Daoy (cell line): ENCODE measurements at places on chromosomes 3 and 15.

GRCh38 chr3:28265641-28266040, 24.2 kb downstream of the CMC1 start:
- DNase-seq, result no peak

GRCh38 chr15:89497231-89497630, 848 bp upstream of the RHCG start:
- DNase-seq, result no peak

DNA sequence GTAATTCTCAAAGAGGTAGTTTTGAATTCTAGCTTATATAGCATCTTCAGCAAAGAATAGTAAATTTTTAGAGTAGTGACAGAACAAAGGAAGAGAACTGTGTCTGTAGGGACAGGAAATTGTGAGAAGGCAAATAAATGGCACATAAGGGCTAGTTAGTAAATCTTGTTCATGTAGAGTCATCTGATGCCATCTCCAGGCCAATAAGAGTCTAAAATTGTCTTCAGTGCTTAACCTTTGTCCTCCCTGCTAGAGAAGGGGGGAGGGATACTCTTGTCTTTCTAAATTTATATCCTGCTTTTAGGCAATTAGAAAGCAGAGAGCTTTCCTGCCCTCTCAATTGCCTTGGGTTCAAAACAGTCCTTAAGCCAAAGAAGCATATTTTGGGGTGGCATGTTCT, 87.0 kb upstream of the DNAJC19 start:
- no peak for DNase-seq

GRCh38 chr15:46768287-46768686, 949.0 kb upstream of the SEMA6D start:
- DNase-seq, result no peak

- DNase-seq, result no peak
These were observed 9.8 kb upstream of the MEF2A start for GRCh38 chr15:99556011-99556410.

- no peak for DNase-seq
These were observed 71.3 kb downstream of the RASA2 start for GRCh38 chr3:141557961-141558706.

GRCh38 chr3:55984626-55985025, 483.6 kb downstream of the ERC2 start:
- no peak for DNase-seq

DNA sequence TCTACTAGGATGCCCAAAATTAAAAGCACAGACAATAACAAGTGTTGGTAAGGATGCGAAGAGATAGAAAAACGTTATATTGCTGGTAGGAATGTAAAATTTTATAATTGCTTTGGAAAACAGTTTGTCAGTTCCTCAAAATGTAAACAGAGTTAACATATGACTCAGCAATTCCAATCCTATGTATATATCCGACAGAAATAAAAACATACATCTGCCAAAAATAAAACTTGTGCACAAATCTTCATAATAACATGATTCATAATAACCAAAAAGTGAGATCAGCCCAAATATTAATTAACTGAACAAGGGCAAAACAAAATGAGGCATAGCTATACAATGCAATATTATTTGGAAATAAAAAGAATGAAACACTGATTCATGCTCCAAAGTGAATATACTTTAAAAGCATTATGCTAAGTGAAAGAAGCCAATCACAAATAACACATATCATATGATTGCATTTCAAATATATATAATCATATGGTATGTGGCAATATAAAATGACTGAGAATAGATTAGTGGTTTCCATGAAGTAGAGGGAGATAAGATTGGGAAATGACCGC, 609.3 kb downstream of the IGSF11 start:
- DNase-seq, result no peak

DNA sequence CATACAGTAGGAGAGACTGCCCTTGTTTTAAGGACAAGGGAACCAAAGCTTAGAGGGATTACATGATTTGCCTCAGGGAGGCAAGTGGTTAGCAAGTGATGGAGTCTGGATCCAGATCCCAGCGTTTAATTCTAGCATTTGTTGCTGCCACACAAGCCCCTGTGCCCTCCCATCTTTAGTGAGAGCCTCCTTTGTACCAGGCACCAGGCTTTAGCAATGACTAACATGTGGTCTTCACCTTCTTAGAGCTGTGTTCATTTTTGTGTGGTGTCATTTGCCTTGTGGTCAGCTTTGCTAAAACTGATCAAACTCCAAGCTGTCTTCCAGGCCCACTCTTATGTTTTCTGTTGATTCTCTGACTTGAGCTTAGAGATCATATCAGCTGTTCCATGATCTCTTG, 290.5 kb downstream of the RPLP1 start:
- no peak for DNase-seq

- peak; percentile 20 for DNase-seq
These were observed 563 bp downstream of the ARL6IP5 start for GRCh38 chr3:69085168-69085832.

GRCh38 chr3:17232442-17232841, 347.7 kb downstream of the PLCL2 start:
- no peak for DNase-seq

GRCh38 chr3:87375231-87375682, 98.9 kb upstream of the POU1F1 start:
- DNase-seq, result no peak

GRCh38 chr3:2114617-2115275, 16.1 kb downstream of the CNTN4 start:
- DNase-seq, result no peak

- DNase-seq, result no peak
These were observed 112.5 kb upstream of the NR2F2 start for GRCh38 chr15:96217983-96218382.

GRCh38 chr3:177545964-177546363, 348.7 kb upstream of the TBL1XR1 start:
- DNase-seq, result no peak

GRCh38 chr15:89888214-89888804, 5.5 kb downstream of the AP3S2 start:
- peak; percentile 18 for DNase-seq

DNA sequence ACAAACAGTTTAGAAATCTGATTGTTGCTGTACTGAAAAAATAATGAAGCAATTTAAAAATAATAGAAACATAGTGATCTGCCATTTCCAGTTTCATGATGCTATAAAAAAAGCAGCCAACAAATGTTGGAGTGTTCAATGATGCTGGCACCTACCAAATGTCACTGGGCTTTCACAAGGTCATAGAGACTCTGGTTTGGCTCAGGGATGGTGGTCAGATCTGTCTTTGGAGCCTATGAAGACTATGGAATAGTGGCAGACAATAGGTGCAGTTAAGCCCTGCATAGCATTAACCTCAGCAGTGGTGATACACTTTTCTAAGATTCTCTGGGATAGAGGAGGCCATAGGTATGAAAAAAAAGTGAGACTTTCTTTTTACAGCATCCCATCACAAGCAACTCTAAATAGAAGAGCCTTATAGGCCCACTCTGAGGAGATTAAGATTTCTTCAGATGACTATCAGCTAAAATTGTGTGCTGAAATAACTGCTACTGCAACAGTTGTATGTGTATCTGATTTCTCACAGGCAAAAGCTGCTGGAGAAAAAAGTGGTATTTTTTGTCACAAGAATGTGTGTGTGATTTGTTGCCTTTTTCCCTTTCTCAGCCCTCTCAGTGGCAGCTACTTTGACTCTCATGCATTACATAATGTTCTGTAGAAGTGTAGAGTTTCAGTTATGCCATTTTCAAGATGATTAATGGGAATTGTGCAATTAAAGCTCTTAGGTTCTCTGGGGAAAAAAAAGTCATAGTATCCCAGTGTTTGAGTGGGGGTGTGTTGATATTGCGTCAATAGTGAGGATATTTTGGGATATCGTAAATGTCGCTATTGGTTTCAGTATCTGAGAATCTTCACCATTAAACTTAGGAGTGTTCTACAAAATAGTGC, 137.4 kb downstream of the MBNL1 start:
- DNase-seq, result no peak

DNA sequence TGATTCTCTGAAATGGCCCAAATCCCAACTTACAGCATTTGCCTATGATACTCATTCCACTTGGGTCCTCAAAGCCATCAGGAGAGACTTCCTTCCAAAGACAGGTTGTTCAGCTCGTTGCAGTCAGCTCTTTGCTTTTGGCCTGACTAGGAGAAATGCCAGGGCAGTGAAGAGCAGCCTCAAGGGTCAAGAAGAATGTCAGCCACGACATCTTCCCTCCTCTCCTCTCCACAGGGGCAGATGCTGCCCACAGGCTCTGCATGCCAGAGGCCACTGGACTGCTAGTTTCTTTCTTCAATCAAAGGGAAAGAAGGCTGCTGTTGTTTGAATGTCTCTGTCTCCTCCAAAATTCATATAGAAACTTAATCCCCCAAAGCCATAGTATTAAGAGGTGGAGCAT, 201.7 kb upstream of the PFN2 start:
- DNase-seq, result no peak

DNA sequence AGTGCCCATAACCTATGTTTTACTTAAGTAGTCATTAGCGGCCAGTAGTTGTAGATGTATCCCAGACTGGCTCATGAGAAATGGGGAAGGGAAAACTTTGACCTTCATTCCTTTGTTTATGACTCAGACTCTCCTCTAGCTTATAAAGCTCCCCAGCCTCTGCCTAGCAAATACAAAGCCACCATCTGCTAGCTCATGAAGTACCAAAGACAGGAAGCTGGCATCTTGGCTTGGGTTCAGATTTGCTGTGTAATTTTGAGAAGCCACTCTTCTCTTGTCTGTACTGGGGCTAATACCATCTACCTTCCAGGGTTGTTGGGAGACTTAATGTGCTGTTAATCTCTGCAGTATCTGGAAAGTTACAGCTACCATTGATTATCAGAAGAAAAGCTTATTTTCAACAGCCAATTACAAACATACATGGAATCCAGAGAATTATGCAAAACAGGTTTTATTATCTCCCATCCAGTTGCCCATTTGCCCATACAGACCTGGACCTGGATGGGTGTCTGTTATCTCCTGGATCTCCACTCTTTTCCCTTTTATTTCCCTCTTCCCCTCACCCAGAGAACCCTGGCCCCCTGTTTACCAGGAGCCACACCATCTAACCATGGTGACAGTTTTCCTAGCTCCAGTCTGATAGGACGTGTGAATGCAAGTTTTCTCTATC, 153.8 kb downstream of the SEMA6D start:
- peak; percentile 67 for DNase-seq

GRCh38 chr3:73502609-73503583, 121.8 kb downstream of the PDZRN3 start:
- DNase-seq, result peak; percentile 56

DNA sequence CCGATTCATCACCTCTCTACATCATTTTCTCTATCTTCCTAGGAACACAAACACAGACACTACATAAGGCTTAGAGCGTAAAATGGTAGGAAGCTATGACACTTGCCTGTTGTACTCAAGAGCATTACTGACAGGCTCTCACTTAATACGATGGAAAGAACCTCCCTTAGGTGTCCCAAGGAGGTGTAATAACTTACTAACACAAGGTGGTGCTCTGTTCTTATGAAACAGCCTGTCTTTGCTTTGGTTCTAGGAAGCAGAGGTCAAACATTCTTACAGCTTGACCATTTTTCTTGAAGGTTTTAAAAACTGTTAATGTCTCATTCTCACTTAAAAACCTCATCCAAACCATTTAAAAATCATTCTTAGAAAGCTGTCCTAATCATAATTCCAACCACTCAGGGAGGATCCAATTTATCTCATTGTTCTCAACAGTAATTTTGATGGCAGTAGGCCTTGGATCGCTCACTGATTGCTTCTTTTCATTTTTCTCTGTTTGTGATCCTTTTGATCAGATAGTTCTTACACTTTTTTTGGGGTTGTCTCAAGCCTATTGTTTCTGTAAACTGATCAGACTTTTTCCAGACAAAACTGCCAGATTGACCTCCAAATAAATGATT, 317.8 kb upstream of the AGTR1 start:
- DNase-seq, result no peak

GRCh38 chr3:42829628-42830436, 20.6 kb downstream of the ACKR2 start:
- DNase-seq, result no peak

- no peak for DNase-seq
These were observed 1560.4 kb upstream of the GBE1 start for GRCh38 chr3:83321891-83322290.

GRCh38 chr3:72836923-72837322, 11.3 kb downstream of the SHQ1 start:
- DNase-seq, result no peak

GRCh38 chr15:74209560-74209958, 7.0 kb upstream of the STRA6 start:
- no peak for DNase-seq

GRCh38 chr3:54756330-54756731, 171.5 kb downstream of the LRTM1 start:
- DNase-seq, result peak; percentile 65

DNA sequence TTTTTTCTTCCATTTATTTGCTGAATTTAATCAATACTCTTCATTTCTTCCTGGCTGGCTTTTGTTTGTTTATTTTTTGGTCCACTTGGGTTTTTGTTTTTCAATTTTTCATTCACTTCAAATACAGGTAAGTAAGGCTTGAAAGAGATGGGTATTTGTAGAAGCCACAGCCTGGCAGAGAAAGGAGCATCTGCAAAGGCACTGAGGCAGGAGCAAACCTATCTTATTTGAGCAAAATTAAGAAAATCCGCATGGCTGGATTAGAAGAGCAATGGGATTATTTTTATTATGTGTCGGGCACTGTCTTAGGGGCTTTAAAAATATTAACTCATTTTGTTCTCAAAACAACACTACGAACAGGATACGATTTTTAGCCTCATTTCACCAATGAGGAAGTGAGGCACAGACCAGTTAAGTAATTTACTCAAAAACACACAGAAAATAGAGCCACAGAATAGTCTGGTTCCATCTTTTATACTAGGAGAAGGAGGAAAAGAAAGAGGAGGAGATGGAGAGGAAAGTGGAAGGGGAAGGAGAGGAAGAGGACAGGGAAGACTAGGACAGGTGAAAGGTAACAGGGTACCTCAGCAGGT, 35.1 kb upstream of the CCDC80 start:
- DNase-seq, result no peak

DNA sequence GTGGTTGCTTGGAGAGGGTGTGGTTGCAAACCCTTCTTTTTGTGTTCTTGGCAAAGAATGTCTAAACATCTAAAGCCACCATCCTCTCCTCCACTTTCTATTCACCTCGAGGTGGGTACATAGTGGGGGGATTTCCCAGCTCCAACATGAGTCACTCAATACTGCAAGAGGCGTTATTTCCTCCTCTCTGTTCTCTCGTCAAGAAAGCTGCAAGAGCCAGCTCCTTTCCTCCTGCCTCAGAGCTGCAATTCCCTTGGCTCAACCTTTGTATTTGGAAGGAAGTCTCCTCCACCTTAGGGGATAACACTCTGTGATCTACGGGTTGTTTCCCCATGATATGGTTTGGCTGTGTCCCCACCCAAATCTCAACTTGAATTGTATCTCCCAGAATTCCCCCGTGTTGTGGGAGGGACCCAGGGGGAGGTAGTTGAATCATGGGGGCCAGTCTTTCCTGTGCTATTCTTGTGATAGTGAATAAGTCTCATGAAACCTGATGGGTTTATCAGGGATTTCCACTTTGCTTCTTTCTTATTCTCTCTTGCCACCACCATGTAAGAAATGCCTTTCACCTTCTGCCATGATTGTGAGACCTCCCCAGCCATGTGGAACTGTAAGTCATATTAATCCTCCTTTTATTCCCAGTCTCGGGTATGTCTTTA, 138.4 kb downstream of the PLCL2 start:
- DNase-seq, result peak; percentile 47
